Transverse colon (tissue), 4 donors: ENCODE measurements at places on chromosomes 16 and 17. TPM values are rescaled to one million over a fixed set of nuclear protein-coding genes. Genes with fewer than 3 reads are reported as not detected.

DNA sequence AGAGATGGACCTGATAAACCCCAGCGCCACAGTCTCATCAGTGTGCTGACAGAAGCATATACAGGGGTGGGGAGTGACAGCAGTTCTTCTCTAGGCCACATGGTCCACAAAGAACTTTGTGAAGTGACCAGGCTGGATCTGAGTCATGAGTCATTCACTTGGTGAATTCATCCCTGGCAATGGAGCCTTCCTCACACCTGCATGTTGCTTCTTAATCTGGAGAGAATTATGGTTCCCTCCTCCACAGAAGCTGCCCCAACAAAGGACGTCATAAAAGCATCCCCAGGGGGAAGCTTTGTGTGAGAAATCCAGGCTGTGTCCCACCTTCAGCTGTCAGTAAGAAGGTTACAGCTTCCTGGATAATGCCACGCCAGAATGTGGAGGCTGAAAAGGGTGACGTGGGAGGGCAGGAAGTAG lies 215.6 kb upstream of the MAF start:
- H3K36me3 ChIP-seq, result no peaks in the 10 kb centered on the region
- no peak for DNase-seq
- no peak overlapping the region for H3K27ac ChIP-seq
- H3K4me1 ChIP-seq, result no peaks in the 10 kb centered on the region
- H3K4me3 ChIP-seq, result no peak overlapping the region
- H3K27me3 ChIP-seq, result no peaks in the 10 kb centered on the region

DNA sequence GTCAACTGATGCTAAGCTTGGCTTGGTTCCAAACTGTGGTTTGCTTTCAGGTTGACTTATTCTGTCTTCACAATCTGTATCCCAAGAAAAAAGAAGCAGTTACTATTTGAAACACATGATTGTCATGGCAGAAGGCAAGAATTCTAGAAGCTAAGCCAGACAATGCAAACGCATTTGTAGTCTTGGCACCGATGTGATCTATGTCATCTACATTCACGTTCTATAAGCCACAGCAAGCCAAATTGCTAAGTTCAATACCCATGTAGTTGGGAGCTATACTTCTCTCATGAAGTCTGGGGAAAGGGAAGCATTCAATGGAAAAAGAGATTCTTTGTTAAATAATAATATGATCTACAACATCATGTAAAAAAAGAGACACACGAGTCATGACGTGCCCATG lies 18.3 kb upstream of the KIF2B start:
- no peaks in the 10 kb centered on the region for H3K36me3 ChIP-seq
- no peak for DNase-seq
- H3K4me3 ChIP-seq, result no peak overlapping the region

- no peaks in the 10 kb centered on the region for H3K27me3 ChIP-seq
- H3K27ac ChIP-seq, result no peak overlapping the region
- no peak for DNase-seq
- H3K4me1 ChIP-seq, result no peaks in the 10 kb centered on the region
These were observed 16.4 kb downstream of the USP36 start for GRCh38 chr17:78824240-78824639.

DNA sequence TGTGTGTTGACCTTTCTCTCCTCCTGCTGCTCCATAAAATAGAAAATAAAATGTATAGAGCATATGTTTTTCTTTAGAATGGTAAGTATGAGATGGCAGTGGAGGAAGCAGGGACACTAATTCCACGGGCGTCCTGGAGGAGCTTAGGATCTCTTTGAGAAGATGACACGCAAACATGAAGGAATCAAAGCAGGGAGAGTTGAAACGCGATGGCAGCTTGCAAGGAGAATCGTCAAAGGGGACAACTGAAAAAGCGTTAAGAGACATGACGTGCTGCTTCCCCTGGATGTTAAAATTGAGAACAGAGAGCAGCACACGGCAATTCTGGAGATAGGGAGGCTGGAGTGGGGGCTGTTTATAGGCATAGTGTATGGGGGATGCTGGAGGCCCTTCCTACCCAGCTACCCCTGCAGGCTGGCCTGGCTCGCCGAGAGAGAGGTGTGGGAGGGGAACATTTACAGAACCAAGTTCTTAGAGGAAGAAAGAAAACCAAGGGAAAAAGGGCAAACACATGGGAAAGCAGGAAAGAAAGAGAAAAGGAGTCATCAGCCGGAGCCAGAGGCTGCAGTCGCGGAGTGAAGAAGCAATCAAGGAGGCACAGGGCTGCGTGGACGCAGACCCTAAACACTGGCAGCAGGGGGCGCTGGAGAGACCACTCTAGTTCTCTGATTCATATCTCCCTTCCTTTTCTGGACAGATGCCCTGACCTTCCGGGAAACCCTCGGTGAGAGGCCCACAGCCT lies 55.8 kb downstream of the MYH13 start:
- peak; percentile 77 for DNase-seq
- no peaks in the 10 kb centered on the region for H3K4me1 ChIP-seq
- no peaks in the 10 kb centered on the region for H3K36me3 ChIP-seq
- H3K4me3 ChIP-seq, result no peak overlapping the region
- no peaks in the 10 kb centered on the region for H3K27me3 ChIP-seq
- H3K27ac ChIP-seq, result no peak overlapping the region

The KRTAP4-3 gene
- total RNA-seq, result not detected

The TEKT1 gene
- not detected for total RNA-seq
